SK-N-SH (cell line): ENCODE measurements at places on chromosomes 2 and 18.
A peak's percentile ranks its signal among the peaks of the same experiment; 100 is the strongest.

DNA sequence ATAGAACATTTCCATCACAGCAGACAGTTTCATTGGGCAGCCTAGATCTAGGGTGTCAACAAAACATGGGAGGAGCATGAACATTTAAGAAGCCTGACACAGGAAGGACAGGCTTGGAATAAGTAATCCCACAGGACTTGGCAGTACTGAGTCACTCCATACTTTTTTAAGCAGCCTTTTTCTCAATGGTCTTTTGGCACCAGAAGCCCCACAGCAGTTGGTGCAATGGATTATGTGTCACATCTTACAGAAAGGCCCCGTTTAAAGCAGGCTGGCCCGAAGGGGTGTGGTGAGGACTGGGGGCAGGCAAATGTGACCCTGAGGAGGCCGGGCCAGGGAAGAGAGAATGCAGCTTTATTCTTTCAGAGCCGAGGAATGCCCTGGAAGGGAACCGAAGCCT is 26.6 kb downstream of the SPTBN1 start:
- DNase-seq = no peak

DNA sequence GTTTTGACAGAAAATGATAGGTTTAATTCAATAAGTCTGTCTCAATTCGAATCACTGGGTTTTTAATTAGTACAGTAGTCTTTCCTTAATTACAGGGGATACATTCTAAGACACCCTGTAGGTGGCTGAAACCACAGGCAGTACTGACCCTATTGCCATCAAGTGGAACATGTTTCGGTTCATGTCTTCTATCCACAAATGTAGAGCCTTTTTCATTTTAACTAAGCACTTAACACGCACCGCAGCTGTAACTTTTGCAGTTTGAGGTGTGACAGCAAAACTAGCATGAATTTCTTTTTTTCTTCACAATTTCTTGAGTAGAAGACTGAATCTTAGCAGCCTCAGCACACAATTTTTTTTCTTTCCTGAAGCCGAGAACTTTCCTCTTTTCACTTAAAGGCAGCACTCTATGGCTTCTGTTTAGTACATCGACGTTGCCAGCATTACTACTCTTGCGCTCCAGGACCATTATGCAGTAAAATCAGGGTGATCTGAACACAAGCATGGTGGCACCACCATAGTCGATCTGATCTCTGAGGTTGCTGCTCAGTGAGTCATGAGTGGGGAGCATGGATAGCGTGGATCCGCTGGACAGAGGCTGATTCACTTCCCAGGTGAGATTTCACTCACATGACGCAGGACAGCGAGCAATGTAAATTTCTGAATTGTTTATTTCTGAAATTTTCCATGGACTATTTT is 805.1 kb downstream of the RNF144A start:
- DNase-seq = no peak

- DNase-seq = no peak
These were observed 245.6 kb upstream of the TCF4 start for GRCh38 chr18:55833543-55833942.

DNA sequence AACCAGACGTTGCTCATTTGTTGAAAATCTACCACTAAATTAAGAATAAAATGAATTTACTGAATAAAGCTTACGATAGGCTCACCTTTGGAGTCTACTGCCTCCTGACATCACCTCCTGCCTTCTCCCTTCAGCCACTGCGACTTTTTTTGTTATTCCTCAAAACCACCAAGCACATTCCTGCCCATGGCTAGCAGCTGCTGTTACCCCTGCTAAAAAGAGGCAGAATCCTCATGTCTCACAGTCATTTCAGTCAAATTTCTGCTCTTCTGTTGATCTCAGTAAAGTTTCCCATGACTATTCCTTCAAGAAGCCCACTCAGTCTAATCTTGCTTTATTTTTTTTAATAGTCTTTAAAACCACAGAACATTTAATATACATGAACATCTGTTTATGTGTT is 40.8 kb upstream of the ANKRD62 start:
- DNase-seq = no peak

DNA sequence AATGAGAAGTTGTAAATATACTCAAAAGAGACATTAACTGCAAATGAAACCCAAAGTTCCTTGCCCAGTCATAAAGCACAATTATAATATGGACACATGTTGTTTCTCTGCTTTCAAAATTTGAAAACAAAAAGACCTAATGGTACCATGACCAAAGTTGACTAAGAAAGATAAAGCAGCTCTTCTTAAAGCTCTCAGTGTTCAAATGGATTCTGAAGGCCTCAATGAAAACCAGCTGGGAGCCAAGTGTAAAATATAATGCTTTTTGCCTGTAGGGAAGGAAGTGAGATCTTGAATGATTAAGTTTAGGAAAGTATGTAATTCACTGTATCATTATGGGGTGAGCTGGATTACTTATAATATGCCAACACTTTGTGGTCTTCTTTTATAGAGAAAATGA is 178.6 kb downstream of the SATB2 start:
- DNase-seq = no peak

DNA sequence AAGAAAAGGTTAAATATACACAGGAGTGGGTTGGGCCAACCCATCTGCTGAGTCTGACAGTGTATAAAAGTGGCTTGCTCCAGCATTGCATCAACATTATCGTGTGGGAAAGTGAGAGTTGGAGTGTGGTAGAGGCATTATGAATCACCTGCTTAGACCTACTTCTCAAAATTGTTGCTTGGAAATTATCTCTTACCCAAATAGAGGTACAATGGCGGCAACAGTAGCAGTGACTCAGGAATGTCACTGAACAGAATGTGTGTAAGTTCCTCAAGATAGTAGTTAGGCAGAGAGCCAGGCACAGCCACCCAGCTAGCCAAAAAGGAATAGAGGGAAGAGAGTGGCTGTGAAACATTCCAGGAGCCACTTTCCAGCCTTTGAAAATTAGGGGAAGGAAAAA is 616.0 kb downstream of the NUP35 start:
- no peak for DNase-seq

DNA sequence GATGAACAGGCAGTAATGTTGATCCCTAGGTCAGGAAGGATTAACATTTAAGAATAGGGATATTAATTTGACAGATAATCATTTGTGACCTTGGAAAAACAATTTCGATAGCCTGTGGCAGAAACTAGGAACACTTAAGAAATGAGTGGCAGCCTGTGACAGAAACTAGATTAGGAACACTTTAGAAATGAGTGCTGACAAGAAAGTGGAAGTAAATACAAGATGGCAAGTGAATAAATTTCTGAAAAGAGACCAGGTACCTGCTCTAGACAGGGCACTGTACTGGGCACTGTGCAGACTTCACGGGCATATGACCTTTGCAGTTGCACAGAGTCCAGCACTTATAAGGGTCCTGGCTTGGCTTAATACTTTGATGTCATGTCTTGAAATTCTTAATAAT is 5.5 kb upstream of the HNRNPA3 start:
- no peak for DNase-seq

- DNase-seq = no peak
These were observed 356.2 kb upstream of the SPRED2 start for GRCh38 chr2:65788556-65788955.

- no peak for DNase-seq
These were observed 5.7 kb upstream of the TET3 start for GRCh38 chr2:73979021-73979420.

- no peak for DNase-seq
These were observed 179.2 kb downstream of the TTC32 start for GRCh38 chr2:19722531-19722971.

DNA sequence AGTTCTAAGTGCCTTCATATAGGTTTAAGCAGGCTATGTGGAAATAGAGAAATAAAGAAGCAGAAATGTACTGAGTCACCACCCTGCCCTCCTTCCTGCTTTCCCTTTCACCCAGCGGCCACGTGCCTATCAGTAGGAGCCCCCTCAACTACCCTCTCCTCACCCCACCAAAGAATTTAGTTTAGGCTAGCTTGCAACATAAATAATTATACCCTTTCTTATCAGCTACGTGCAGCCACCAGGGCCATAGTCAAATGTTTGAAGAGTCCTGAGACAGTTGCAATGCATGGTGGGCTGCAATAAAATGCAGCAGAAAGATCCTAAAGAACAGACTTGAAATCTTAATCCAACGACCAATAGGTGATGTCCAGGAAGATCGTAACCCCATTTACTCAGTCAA is 101.2 kb downstream of the RTP5 start:
- no peak for DNase-seq

DNA sequence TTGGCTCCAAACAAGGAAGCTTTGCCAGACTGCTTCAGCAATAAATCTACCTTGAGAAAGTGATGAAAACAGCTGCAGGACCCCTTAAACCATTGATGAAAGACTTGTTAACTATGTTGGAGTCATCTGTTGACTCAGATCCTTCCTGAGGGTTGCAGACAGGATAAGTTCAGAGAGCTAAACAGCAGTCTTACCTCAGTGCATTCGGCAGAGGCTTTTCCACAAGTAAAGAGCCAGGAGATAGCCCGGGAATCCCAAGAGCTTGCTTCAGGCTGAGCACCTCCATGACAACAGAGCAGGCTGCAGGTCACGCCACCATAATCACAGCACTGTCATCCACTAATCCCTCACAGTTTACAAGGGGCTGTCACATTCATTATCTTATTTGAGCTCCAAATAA is 23.7 kb downstream of the KIAA2012 start:
- no peak for DNase-seq

DNA sequence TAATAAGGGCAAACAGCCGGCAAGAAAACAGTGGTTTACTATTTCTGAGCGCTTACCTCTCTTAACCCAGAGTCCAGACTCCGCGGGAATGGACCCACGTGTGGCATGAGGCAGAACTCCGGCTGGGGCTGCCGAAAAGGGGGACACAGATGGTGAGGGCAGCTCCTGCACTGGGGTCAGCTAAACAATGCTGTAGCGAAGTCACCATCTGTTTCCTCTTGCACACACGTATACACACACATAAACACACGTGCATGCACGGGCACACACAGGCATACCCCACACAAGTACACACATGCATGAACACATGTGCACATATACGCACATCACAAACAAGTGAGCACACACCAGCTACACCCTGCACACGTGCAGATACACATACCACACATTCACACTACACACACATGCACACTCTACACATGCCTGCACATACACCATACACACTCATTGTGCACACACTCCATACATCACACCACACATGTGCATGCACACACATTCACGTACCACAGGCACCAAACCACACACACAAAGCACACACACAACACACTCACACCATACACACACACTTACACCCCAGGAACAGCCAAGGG is 105.9 kb upstream of the ID2 start:
- no peak for DNase-seq

GRCh38 chr18:77077941-77078689 is 54.5 kb downstream of the MBP start:
- no peak for DNase-seq

DNA sequence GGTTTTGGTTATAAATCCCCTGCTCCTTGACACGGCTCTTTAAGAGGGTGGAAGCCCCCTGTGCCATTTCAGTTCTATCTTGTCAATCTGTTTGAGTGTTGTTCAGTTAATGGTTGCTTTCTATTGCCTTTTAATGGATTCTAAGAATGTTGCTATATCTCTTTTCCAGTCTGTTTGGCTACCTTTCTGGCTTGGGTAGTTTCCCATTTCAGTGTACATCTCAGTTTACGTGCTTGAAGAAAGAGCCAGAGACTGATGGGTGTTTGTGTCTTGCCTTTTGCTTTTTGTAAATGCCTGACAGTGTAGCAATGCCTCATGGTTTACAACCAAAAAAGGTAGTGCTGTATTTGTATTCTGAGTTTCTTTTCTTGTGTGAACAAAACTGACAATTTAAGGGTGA is 45.3 kb downstream of the SPATS2L start:
- no peak for DNase-seq

DNA sequence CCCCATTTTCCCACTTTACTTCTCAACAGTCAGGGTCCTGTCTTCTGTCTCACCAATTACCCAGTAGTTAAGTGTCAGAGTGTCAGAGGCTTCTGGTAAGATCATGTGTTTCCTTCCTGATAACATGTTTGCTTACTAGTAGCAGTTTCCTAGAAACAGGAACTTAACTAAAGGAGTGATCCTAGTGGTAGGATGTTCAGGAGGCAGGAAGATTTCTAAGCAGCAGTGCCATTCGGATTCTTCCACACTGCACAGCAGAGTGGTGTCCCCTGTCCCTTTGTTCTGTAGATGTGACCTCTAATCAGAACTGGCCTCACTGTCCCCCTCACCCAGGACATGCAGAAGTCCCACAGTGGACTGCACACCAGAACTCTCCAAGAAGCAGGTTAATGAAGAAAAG is 221.8 kb upstream of the OSR1 start:
- no peak for DNase-seq

- no peak for DNase-seq
These were observed 166.6 kb upstream of the PKDCC start for GRCh38 chr2:41881249-41881648.

DNA sequence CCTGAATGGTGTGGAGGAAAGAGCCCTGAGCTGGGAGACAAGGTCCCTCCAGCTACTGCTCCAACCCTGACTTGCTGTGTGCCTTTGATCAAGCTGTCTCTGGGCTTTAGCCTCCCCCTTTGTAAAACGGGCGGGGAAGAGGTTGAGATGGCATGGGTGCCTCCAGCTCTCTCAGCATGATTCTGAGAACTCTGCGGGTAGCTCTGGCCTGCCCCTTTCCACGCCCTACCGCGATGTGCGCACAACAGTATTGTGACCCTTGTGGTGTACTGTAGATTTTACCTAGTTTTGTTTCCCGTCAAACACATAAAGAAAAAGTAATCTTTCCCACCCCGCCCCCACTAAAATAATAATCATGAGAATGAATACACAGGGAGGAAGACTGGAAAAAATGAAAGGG is 5.3 kb downstream of the CD8A start:
- no peak for DNase-seq

DNA sequence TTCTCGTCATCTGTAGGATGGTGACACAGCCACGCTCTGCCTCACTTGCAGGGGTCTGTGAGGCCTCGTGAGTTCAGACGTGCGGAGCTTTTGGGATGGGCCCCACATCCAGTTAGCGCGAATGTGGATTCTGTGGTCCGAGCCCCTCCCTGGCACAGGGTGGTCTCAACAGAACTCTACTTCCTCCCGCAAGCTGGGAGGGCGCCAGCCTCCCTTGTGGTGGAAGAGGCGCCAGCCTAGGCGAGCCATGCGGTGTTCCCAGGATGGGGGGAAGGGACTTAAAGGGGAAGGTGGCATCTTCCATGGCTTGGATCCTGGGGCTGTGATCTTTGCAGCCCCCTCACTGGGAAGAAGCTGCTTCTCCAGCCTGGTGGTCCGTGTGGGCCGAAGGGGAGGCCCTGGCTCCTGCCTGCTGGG is 1.4 kb downstream of the SNORC start:
- peak; percentile 16 for DNase-seq

DNA sequence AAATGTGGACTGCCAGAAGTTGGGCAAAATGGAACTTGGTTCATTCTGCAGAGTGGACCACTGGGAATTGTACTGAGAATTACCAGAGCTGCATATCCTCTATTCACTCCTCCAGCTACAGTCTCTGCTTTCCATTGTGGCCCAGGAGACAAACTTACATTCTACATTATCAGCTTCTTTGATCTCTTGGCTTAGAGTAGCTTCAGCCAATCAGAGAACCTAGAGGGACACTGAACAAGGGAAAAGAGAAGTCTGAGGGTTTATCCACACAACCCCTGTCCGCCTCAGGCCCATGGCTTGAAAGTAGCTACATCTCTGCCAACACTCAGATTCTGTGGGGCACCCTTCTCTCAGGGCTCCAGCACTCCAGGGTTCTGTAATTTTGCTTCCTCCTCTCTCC is 251.1 kb downstream of the TRIB2 start:
- DNase-seq = no peak
